GM23338 (cell line): ENCODE measurements at places on chromosomes 16 and 17. TPM values are rescaled to one million over a fixed set of nuclear protein-coding genes. Genes with fewer than 3 reads are reported as not detected.
A peak's percentile ranks its signal among the peaks of the same experiment; 100 is the strongest.

DNA sequence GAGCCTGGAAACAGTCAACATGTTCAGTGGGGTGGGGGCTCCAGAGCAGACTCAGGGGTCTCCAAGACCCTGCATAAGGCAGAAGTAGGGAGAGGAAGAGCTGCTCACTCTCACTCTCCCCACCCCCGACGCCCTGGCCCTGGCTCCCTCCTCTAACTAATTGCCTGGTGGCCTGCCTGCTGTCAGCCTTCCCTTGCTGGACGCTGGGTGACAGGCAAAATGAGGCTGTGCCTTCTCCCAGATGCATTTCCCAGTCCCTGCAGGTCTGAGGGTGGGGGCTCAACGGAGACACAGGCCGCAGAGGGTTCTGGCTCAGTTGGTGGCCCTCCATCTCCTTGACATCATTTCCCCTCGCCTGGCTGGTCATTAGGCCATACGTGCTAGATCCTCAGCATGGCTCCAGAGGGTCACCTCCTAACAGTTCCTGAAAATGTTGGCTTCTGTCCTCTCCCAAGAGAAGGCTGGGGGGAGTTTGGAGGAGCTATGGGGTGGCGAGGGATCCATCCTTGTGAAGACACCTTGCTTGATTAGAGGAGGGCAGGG is 1.4 kb downstream of the FMNL1 start:
- no peak for DNase-seq

DNA sequence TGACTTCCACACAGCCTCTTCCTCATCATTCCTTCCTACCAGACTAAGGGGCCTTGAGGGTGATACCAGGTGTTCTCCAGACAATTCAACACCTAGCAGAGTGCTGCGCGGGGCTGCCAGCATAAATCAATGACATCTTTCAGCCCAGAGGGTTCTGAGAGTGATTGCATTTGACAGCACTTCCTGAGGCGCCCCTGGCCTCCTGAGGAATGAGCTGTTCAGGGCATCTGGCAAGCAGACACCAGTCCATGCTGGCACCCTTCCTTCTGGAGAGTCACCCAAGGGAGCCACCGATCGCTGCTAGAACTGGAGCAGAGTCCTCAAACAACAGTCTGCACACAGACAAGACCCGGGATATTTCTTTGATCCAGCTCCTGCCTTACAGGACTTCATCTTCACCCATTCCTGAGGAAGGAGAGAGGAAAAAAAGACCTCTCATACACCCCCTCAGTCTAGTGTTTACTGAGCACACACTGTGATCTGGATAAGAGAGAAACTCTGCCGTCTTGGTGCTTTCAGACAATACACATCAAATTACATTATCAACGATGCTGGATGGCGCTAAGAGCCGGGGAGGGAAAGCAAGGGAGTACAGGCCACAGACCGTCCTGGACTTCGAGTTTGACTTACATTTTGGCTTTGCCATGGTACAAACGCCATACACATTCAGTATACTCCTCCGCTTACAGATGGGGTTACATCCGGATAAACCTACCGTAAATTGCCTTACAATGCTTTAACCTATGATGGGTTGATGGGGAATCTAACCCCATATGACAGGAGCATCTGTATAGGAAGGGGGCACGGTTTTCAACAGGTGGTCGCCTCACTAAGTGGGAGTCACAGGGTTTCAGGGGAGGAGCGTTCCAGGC is 23.0 kb downstream of the NPTX1 start:
- no peak for DNase-seq

- no peak for DNase-seq
Measured at GRCh38 chr17:57705921-57706695, 39.0 kb downstream of the CCDC182 start.

The GH2 gene
- 0.27 and 0.59 TPM in 2 replicates for total RNA-seq

The KRT13 gene
- not detected in 2 replicates for total RNA-seq

- no peak for DNase-seq
Measured at GRCh38 chr16:24776501-24777220, 47.2 kb downstream of the TNRC6A start.

DNA sequence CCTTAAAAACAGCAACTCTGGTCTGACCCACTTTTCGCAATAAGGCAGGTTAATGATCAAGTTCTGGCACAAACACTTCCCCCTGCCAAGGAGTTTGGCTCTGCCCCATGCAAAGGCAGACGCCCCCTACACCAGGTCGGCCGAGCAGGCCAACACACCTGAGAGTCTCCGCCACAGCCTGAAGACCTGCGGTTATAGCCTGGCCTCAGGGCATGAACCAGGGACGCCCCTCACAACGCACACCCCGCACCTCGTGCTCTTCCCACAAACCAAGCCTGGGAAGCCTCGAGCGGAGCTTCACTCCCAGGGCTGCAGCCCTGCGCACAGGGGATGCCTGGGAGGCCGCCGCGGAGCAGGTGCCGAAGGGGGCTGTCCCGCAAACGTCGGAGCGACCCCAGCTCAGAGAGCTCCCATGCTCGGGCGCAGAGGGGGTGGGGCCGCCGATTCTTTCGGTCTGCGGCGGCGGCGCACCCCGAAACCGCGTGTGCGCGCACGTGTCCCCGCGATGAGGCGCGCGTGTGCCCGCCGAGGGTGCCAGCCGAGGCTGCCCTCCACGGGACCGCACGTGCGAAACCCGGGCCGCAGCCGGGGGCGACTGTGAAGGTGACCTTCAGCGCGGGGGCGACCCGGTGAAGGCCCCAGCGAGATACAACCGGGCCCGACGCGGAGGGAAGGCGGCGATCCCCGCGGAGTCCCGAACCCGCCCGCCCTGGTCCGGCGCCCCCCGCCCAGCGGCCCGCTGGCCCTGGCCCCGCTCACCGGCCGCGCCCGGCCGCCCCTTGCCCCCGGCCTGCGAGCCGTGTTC is 559 bp downstream of the CLUH start:
- peak; percentile 68 for DNase-seq
